ENCODE measurements at places on chromosomes 6 and 20.

GRCh38 chr20:50305636-50306477, 115.2 kb downstream of the CEBPB start:
- DNase-seq = no peak

DNA sequence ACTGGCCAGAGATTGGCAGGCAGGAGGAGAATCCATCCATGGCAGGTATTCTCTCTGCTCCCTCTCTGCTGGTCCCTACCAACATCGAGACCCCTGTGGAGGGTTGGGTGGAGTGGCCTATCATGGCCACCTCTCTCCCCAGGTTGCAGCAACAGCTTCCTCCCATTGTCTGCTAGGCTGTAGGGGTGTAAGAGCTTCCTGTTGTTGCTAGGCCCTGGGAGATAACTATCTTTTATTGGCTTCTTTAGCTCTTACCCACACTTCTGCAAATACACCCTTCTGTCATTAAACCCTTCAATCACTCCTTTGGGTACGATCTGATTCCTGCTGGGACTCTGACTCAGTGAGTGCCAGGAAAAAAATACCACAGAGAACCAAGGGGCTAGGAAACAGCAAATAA, 66.6 kb upstream of the FAM184A start:
- DNase-seq = no peak

GRCh38 chr6:14447240-14447639, 329.7 kb downstream of the CD83 start:
- DNase-seq = no peak

- peak; percentile 0 for DNase-seq
Measured at GRCh38 chr6:65229825-65230224, 477.2 kb downstream of the EYS start.

- no peak for DNase-seq
Measured at GRCh38 chr20:62830251-62830650, 13.4 kb downstream of the COL9A3 start.

DNA sequence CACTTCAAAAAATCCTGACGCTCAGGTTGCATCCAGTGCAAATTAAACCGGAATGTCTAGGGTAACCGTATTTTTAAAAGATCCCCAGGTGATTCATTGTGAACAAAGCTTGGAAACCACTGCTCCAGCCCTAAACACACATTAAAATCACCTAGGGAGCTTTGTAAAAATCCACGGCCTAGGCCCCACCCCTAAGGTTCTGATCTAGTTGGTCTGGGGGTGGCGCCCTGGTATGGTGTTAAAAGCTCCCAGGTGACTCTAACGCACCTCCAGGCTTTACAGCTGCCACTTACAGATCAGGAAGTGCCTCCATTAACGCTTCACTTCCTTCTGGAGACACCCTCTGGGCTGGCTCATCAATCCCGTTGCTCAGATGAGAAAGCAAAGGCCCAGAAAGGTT, 92.2 kb downstream of the GRM4 start:
- no peak for DNase-seq

- DNase-seq = peak; percentile 46
Measured at GRCh38 chr6:112320561-112321318, 26.4 kb upstream of the RFPL4B start.

DNA sequence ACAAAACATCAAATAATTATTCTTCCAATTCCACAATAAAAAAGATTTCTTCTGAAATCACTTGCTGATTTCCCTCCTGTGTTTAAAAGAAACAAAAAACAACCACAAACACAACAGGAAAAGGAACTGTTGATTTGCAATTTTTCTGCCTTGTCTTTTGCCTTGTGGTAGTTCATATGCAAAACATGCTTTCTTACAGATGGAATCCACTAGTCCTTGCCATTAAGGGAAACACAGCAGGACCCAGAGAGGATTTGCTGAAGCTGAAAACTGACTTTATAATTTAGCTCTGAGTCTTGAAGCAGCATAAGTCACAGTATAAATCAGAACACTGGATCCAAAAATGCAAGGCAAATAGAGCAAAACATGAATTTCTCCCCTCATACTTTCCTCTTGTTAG, 328.8 kb downstream of the PHF3 start:
- DNase-seq = no peak

DNA sequence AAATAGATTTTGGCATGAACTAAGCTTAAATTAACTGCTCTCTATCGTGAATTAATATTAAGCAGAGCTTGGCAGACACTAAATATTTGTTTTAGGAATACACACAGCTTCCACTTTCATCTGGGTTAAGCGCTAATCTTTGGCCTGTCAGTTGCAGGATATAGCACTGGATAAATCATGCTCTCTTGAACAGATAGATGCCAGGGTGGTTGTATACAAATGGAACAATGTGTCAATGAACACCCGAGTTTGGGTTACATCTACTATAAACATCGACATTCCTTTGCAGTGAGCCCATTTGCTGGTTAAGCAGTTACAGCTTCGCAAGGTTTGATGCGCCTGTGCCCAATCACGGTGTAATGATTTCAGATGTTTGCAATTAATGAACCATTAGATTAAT, 338.2 kb upstream of the ZFP64 start:
- peak; percentile 87 for DNase-seq

DNA sequence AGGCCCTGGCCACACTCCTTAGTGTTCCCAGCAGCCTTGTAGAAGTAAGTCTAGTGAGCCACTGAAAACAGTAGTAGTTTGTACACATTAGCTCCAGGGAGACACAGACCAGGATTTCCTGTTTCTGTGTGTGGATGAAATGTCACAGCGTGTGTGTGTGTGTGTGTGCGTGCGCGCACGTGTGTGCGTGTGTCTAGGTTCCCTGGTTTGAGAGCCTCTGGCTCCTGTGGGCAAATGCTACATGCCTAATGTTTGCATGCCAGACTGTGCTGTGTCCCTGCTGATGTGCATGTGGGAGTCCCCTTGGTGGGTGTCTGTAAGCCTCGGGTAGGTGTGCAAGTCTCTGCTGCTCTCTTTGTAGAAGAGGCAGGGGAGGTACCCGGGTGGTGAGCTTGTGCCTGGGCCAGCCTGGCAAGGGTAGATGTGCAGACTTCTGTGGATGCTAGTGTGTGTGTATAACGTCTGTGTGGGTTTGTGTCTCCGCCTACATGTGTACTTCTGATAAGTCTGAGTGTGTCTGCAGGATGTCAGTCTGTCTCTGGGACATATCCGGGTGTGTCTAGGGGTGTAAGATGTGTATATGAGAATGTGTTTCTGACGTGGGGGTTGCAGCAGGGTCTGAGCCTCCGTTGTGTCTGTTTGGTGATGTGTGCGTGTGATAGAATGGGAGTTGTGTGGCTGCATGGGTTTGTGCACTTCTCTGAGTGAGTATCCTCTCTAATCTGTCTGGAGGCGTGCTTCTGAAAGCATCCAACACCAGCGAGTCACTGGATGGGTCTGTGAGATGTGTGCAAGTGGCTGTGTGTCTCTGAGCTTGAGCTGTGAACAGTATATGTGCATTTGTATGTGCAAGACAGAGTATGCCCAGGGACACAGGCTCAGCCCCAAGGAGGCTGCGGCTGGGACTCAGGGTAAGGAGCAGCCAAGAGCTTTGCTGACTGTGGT, 19.0 kb upstream of the TLDC2 start:
- peak; percentile 54 for DNase-seq

- no peak for DNase-seq
Measured at GRCh38 chr6:111861431-111861885, 11.8 kb downstream of the FYN start.

DNA sequence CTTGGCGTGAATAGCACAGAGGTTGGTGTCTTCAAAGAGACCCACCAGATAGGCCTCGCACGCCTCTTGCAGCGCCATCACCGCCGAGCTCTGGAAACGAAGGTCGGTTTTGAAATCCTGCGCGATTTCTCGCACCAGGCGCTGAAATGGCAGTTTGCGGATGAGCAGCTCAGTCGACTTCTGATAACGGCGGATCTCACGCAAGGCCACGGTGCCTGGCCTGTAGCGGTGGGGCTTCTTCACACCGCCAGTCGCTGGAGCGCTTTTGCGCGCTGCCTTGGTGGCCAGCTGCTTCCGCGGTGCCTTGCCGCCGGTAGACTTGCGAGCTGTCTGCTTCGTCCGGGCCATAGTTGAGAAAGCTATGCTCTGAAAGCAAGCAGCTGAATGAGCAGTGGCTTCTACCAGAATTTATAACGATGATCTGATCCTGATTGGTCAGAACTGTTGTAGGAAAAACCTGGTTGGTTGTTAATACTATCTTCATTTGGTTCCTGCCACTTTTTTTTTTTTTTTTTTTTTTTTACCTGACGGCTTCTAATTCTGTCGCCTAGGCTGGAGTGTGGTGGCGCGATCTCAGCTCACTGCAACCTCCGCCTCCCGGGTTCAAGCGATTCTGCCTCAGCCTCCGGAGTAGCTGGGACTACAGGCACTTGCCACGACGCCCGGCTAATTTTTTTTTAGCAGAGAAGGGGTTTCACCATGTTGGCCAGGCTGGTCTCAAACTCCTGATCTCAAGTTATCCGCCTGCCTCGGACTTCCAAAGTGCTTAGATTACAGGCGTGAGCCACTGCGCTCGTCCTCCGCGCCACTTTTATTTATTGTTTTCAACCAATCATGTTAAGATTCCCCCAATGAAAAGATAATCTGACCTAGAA, 21.5 kb downstream of the OR2B2 start:
- peak; percentile 97 for DNase-seq

DNA sequence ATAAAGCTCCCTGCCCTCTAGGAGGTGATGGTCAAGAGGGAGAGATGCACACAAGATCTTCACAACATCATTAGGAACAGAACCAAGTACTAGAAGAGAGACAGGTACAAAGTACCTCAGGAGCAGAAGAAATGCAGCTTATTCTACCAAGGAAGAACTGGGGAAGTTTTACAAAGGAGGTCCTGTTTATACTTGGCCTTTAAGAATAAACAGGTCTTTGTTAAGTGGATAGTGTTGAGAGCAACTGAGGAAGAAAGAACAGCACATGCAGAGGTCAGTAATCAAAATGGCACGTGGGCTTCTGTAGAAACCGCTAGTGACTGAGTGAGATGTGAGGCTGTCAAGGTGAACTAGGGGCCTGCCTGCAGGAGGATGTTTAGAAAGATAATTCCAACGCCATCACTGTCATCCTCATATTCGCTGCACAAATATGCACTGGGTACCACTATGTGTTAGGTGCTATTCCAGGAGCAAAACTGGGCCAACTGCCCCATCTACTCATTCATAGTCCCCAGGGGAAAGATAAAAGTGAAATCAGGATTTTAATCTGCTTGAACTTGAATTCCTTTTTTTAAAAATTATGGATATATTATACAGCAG, 61.1 kb downstream of the ID4 start:
- DNase-seq = no peak

DNA sequence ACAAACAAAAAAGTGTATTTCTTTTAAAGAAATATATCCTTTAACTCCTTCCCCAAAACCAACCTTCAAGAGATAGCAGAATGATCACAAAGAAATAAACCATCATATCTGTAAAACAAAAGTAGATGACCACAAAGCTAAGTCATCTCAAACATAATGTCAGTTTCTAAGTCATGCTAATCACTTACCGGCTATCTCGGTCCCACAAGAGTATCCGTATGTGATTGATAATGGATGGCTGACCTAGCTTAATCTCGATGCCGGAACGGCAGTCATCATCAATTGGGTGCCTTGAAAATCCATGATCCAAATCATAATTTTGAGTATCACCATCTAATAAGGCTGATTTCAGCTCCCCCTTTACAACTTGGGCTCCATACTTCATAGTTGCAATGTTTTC, 59.7 kb downstream of the BTBD9 start:
- no peak for DNase-seq

- DNase-seq = no peak
Measured at GRCh38 chr20:38873050-38873581, 53.1 kb upstream of the FAM83D start.

DNA sequence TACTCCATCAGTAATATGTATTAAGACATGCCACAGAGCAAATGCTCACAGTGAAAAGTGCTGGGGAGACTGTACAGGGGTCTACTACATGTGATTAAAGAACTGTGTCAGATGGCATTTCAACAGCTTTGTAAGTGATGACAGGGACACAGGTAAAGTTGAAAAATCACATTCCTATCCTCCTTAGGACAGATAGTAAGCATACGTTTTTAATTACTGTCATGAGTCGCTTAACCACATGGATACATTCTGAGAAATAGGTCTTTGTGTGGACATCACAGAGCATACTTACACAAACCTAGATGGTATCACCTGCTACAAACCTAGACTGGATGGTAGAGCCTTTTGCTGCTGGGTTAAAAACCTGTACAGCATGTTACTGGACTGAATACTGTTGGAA, 645.8 kb upstream of the AGPAT4 start:
- DNase-seq = peak; percentile 53

- no peak for DNase-seq
Measured at GRCh38 chr6:148771896-148772554, 25.2 kb downstream of the UST start.

DNA sequence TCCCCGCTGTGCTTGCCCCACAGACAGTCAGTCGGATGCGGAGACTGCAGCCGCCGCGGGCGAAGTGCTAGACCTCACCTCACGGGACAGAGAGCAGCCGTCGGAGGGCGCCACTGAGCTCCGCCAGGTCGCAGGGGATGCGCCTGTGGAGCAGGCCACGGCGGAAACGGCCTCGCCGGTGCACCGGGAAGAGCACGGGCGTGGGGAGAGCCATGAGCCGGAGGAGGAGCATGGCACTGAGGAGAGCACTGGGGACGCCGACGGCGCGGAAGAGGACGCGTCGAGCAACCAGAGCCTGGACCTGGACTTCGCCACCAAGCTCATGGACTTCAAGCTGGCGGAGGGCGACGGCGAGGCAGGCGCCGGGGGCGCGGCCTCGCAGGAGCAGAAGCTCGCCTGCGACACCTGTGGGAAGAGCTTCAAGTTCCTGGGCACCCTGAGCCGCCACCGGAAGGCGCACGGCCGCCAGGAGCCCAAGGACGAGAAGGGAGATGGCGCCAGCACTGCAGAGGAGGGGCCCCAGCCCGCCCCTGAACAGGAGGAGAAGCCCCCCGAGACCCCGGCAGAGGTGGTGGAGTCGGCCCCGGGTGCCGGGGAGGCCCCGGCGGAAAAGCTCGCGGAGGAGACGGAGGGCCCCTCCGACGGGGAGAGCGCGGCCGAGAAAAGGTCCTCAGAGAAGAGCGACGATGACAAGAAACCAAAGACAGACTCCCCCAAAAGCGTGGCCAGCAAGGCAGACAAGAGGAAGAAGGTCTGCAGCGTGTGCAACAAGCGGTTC, 66.4 kb downstream of the SSR1 start:
- no peak for DNase-seq
